MM.1S (cell line): ENCODE measurements at places on chromosomes 3 and 15.

DNA sequence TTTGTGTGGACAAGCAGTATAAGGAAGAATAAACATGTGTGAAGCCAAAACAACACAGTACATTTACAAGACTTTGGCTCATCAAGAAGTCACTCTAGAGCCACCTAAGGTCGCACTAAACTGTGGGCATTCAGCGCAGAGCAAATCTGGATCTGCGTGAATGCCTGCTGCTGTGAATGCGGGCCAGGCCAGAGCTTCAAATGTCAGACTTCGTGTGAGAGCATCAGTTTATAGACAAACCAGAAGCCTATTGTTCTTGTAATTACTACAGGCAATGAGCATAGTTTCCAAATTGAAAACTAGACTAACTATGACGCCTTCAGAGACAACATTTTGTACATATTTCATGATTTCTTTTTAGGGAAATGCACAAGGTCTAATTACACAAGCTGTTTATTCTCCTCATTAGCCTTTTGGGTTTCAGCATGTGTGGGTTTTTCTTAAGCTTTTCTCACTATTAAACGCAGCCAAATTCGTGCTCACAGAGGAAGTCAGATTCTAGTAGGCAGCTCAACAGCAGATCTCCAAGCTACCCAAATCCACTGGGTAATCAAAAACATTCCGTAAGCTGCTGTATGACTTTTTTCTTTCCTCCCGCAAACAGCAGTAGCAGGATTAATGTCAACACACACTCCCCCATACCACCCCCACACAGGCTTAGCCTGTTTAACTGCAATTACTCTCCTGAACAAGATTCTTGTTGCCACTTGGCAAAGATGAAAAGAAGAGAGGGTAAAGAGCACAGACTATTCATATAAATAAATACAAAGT is 84.5 kb upstream of the SETMAR start:
- no peaks in the 10 kb centered on the region for H3K36me3 ChIP-seq
- H3K27ac ChIP-seq, result no peak overlapping the region
- no peaks in the 10 kb centered on the region for H3K4me1 ChIP-seq
- no peaks in the 10 kb centered on the region for H3K27me3 ChIP-seq

DNA sequence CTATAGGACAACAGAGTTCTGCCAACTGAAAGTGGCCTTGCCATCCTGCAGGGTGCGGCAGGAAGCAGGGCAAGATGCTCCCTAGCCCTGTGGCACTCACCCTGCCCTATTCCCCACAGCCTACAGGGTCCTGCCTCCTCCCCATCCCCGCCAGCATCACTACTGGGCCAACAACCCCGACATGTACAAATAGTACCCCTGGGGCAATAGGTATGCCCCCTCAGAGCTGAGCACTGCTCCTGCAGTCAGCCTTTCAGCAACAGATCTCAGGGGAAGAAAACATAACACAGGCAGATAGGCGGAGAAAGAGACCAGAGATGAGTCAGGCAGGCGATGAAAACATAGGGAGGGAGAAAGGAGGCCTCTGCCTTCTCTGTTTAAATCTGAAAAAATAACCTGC is 74.7 kb downstream of the XXYLT1 start:
- H3K27ac ChIP-seq, result no peak overlapping the region
- DNase-seq, result no peak
- no peak overlapping the region for H3K4me3 ChIP-seq

DNA sequence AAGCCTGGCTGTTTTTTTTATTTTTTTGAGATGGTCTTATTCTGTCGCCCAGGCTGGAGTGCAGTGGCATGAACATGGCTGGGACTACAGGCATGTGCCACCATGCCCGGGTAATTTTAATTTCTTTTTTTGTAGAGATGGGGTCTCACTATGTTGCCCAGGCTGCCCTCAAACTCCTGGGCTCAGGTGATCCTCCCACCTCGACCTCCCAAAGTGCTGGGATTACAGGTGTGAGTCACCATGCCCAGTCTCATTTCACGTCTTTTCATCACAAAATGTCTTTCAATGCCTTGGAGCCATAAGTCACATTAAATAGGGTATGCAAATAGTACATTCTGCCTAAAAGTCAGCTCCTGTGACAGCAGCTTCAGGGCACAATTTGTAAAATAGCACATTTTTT is 52.8 kb downstream of the SOX2 start:
- H3K27ac ChIP-seq, result no peak overlapping the region
- H3K4me1 ChIP-seq, result no peaks in the 10 kb centered on the region
- no peak overlapping the region for H3K4me3 ChIP-seq
- no peak for DNase-seq
- no peaks in the 10 kb centered on the region for H3K27me3 ChIP-seq

- peak; percentile 54 for DNase-seq
- H3K27ac ChIP-seq, result no peak overlapping the region
- H3K36me3 ChIP-seq, result no peaks in the 10 kb centered on the region
- peaks cover 16% of the 10 kb centered on the region; the same call in 1 of the 2 replicates for H3K27me3 ChIP-seq
Measured at GRCh38 chr15:67833710-67834511, 5.9 kb downstream of the RNU6-1 start.

DNA sequence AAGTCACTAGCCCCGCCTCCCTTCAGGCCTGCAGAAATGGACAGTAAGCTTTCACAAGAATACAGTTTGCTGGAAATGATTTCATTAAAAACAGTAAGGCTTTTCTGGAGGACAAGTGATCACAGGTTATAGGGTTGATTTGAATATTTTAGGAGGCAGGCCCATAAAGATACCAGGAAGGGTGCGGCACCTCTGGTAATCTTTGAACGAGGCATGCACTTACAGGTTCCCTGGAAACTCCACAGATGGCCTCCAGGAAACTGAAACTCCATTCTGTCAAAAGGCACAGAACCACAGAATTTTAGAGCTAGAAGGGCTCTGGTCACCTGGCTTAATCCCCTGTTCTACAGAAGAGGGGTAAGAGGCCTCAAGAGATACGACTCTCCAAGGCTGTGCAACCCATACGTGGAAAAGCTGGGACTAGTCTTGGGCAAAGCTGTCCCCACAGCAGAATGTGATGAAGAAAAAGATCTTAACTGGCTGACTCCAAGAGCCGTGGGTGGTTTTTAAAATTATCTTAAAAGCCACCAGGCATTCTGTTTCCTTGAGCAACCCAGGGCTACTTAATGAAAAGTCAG is 1.2 kb downstream of the STARD5 start:
- no peaks in the 10 kb centered on the region for H3K27me3 ChIP-seq
- H3K4me3 ChIP-seq, result peak overlapping the region; percentile 98
- H3K4me1 ChIP-seq, result peaks cover 72% of the 10 kb centered on the region
- H3K36me3 ChIP-seq, result peaks cover 28% of the 10 kb centered on the region
- peak; percentile 72 for DNase-seq
- peak overlapping the region; percentile 75; the same call in 1 of the 2 replicates for H3K27ac ChIP-seq

- H3K4me1 ChIP-seq, result peaks cover 14% of the 10 kb centered on the region
- no peaks in the 10 kb centered on the region for H3K27me3 ChIP-seq
- no peak for DNase-seq
- H3K4me3 ChIP-seq, result no peak overlapping the region
- no peak overlapping the region for H3K27ac ChIP-seq
- no peaks in the 10 kb centered on the region for H3K36me3 ChIP-seq
Measured at GRCh38 chr3:143979813-143980212, 8.2 kb downstream of the DIPK2A start.

- H3K27me3 ChIP-seq, result no peaks in the 10 kb centered on the region
- H3K36me3 ChIP-seq, result no peaks in the 10 kb centered on the region
- no peaks in the 10 kb centered on the region for H3K4me1 ChIP-seq
- DNase-seq, result no peak
- no peak overlapping the region for H3K4me3 ChIP-seq
Measured at GRCh38 chr15:39388118-39388517, 192.8 kb upstream of the THBS1 start.

- no peaks in the 10 kb centered on the region for H3K27me3 ChIP-seq
- H3K27ac ChIP-seq, result no peak overlapping the region
- no peaks in the 10 kb centered on the region for H3K36me3 ChIP-seq
Measured at GRCh38 chr3:161314836-161315395, 56.4 kb downstream of the SPTSSB start.

DNA sequence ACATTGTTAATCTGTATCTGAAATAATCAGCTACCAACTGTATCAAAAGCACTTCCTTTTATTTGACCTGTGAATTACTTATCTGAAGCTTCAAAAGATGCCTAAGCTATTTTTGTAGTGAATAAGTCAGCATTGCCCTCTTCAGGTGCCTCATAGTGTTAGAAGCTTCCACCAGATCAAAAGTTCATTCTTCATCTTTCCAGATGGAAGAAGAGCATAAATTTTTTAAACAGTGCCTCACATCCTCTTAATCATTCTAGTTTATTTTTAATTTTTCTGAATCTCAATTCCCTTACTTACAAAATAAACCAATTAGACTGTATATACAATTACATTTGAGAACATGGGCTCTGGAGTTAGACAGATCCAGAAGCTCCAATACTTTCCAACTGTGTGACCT is 65.0 kb downstream of the MYO5A start:
- H3K27me3 ChIP-seq, result no peaks in the 10 kb centered on the region
- no peaks in the 10 kb centered on the region; the same call in 1 of the 2 replicates for H3K36me3 ChIP-seq
- peak overlapping the region; percentile 96 for H3K27ac ChIP-seq
- H3K4me3 ChIP-seq, result peak overlapping the region; percentile 9; the same call in 1 of the 2 replicates
- peak; percentile 70 for DNase-seq

- no peak overlapping the region for H3K4me3 ChIP-seq
- H3K27ac ChIP-seq, result no peak overlapping the region
Measured at GRCh38 chr3:127110982-127111693, 81.8 kb upstream of the PRR23E start.

- no peaks in the 10 kb centered on the region for H3K4me1 ChIP-seq
- H3K4me3 ChIP-seq, result no peak overlapping the region
- DNase-seq, result no peak
- peaks cover 12% of the 10 kb centered on the region; the same call in 1 of the 2 replicates for H3K36me3 ChIP-seq
Measured at GRCh38 chr3:193621127-193621526, 28.1 kb downstream of the OPA1 start.

- no peaks in the 10 kb centered on the region for H3K27me3 ChIP-seq
- no peaks in the 10 kb centered on the region for H3K4me1 ChIP-seq
- no peak overlapping the region for H3K4me3 ChIP-seq
- H3K27ac ChIP-seq, result no peak overlapping the region
- peak; percentile 16 for DNase-seq
Measured at GRCh38 chr3:149277331-149277813, 55.7 kb upstream of the CP start.

GRCh38 chr3:29440413-29441305 is 159.8 kb downstream of the RBMS3 start:
- no peaks in the 10 kb centered on the region for H3K4me1 ChIP-seq
- no peaks in the 10 kb centered on the region for H3K36me3 ChIP-seq
- no peak overlapping the region for H3K27ac ChIP-seq
- no peaks in the 10 kb centered on the region for H3K27me3 ChIP-seq
- H3K4me3 ChIP-seq, result no peak overlapping the region
- DNase-seq, result no peak

GRCh38 chr15:74365598-74366445 is 1.6 kb downstream of the CYP11A1 start:
- H3K36me3 ChIP-seq, result no peaks in the 10 kb centered on the region
- H3K4me3 ChIP-seq, result peak overlapping the region; percentile 44; the same call in 1 of the 2 replicates
- DNase-seq, result peak; percentile 48

GRCh38 chr3:187714404-187714979 is 12.1 kb upstream of the RTP2 start:
- no peaks in the 10 kb centered on the region for H3K27me3 ChIP-seq
- peak; percentile 82 for DNase-seq
- peaks cover 6% of the 10 kb centered on the region for H3K4me1 ChIP-seq
- no peaks in the 10 kb centered on the region for H3K36me3 ChIP-seq

- no peak overlapping the region for H3K27ac ChIP-seq
- H3K4me1 ChIP-seq, result no peaks in the 10 kb centered on the region
- H3K4me3 ChIP-seq, result no peak overlapping the region
- no peak for DNase-seq
Measured at GRCh38 chr15:67148196-67148701, 82.8 kb downstream of the SMAD3 start.

GRCh38 chr15:44317423-44318058 is 29.0 kb downstream of the GOLM2 start:
- H3K27me3 ChIP-seq, result no peaks in the 10 kb centered on the region
- H3K36me3 ChIP-seq, result no peaks in the 10 kb centered on the region
- H3K4me1 ChIP-seq, result peaks cover 8% of the 10 kb centered on the region; the same call in 1 of the 2 replicates
- H3K4me3 ChIP-seq, result no peak overlapping the region
- no peak overlapping the region for H3K27ac ChIP-seq

DNA sequence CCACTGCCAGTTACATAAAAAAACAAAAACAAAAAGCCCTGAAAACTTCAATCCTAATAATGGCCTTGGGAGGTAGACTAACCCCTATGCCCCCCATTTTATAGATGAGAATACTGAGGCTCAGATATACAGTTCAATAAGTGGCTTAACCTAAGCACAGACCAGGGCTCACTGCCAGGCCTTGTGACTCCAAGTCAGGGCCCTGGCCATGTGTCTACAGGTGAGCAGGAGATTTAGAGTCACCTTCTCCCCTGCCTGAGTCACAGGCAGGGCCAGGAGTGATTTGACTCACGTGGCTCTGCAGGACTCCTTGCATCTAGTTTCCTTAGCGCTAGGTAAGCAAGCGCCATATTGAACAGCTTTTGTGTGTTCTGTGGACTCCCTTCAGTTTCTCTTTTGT is 98.6 kb upstream of the ETV5 start:
- no peak overlapping the region for H3K4me3 ChIP-seq
- H3K27ac ChIP-seq, result no peak overlapping the region
- no peaks in the 10 kb centered on the region for H3K36me3 ChIP-seq

- H3K4me3 ChIP-seq, result no peak within 1 kb of the TSS
- H3K27ac ChIP-seq, result no peak within 1 kb of the TSS
- no peaks in the 10 kb centered on the region for H3K36me3 ChIP-seq
- H3K4me1 ChIP-seq, result no peaks in the 10 kb centered on the region
Measured at GRCh38 chr3:10292505-10293419, at the start of gene GHRL. Gene GHRL (minus strand): TSS chr3:10292947. CDS start chr3:10290180, 2,767 bp downstream.

GRCh38 chr3:32450992-32451659 is 51.5 kb downstream of the CMTM6 start:
- no peaks in the 10 kb centered on the region for H3K4me1 ChIP-seq
- H3K27ac ChIP-seq, result no peak overlapping the region
- no peak overlapping the region for H3K4me3 ChIP-seq
- no peaks in the 10 kb centered on the region for H3K27me3 ChIP-seq

GRCh38 chr15:52095597-52096262 is 16.8 kb downstream of the BCL2L10 start:
- H3K36me3 ChIP-seq, result no peaks in the 10 kb centered on the region
- no peaks in the 10 kb centered on the region for H3K4me1 ChIP-seq
- H3K27ac ChIP-seq, result no peak overlapping the region
- H3K4me3 ChIP-seq, result no peak overlapping the region
- H3K27me3 ChIP-seq, result no peaks in the 10 kb centered on the region

DNA sequence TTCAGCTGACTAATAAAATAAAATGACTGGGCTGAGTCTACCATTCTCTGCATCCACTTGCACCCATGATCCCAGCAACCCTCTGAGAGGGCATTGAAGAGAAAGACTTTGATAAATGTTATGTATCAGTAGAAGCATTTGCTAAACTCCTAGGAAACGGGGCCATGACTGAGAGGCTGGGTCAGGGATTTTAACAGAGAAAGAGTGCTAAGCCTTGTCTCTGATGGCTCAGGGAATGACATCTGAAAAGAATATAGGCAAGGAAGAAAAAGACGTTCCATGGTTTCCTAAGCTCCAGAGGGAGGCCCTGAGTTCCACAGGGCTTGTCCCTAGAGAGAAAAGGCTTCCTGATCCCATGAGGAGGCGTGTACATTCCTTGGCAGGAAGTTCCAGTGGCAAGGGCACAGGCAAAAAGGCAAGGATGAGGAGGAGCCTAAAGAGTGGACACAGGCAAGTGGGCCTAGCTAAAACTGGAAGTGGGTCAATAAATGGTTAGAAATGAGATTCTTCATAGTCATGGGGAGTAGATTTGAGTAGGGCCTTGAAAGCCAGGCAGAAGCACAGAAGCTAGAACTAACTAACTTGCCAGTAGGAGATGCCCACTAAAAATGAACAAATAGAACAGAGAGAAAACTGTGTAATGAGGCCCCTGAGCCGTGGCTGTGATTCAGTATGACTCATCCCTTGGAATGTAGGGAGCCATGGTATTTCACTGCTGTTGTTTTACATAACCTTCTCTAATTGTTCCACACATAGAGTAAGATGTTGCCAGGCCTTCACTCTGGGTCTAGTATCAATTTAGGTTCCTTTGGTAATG is 44.9 kb upstream of the MANF start:
- no peaks in the 10 kb centered on the region for H3K36me3 ChIP-seq
- DNase-seq, result no peak
- H3K27ac ChIP-seq, result no peak overlapping the region
- H3K4me3 ChIP-seq, result no peak overlapping the region
